ENCODE measurements at places on chromosomes 1 and 21. TPM values are rescaled to one million over a fixed set of nuclear protein-coding genes. Genes with fewer than 3 reads are reported as not detected.
A peak's percentile ranks its signal among the peaks of the same experiment; 100 is the strongest.

Gene KPNA6
- 29.5 TPM for total RNA-seq

GRCh38 chr1:87683196-87683956 is 354.7 kb downstream of the LMO4 start:
- no peak for DNase-seq

DNA sequence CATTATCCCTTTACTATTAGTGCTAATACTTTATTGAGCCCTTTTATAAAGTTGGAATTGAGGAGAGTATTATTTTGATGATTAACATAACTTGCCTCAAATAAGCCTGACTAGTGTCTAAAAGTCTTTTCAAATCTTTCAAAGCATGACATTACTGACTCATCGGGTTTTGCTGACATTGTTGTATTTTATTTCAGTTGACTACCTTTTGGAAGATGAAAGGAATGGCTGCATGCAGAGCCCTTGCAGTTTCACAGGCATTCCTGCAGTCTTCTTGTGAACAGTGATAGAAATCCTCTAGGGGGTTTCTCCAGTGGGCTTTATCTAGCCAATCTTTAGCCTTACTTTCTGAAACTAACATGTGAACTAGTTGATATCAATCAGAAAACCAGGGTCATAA is 43.0 kb upstream of the TMEM61 start:
- DNase-seq, result no peak

GRCh38 chr1:88488237-88488636 is 195.8 kb upstream of the PKN2 start:
- DNase-seq, result no peak

GRCh38 chr1:89176971-89177370 is 1.2 kb upstream of the GBP7 start:
- DNase-seq, result no peak

- no peak for DNase-seq
Measured at GRCh38 chr1:182205351-182206022, 144.0 kb upstream of the ZNF648 start.

Gene OSCP1
- total RNA-seq, result 4.8 TPM

DNA sequence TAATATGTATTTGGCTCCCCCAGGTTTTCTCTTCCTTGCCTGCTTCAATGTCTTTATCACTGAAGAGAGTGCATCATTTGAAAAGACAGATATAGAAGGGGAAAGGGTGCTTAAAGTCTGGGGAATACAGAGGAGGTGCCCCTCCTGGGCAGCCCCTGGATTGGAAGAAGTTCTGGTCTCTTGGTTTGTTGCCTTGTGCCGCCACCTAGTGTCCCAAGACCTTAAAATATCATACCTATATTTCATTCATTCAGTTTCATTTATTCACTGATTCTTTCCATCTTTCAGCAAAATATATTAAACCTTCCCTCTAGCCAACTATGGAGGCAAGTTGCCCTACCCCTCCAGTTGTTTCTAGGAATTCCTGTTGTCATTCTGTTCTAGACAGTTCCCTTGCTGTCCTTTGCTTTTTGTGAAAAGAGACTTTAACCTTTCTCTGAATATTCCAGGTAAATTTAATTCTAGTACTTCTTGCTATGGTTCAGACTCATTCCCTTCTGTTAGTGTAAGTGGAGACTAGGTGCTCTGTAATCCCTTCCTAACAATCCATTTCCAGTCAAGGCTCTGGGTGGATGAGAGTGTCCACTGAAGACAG is 56.1 kb downstream of the MEF2D start:
- DNase-seq, result no peak

DNA sequence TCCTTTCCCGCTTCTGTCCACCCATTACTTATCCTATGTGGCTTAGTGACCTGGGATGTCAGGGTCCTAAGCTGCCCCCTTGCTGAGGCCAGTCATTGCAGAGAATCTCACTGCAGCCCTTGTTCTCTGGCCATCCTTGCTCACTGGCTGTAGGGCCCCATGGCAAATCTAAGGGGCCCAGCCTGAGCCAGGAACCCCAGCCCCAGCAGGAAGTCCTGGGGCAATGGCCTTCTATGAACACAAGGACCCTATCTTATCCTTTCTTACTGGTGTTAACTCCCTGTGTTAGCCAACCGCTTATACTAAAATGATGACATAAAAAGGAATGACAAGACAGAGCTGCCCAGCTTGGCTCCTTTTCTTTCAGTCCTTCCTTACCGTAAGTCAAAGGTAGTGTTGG is 29.9 kb downstream of the DHCR24 start:
- DNase-seq, result no peak

Gene MIGA1
- total RNA-seq, result 11.0 TPM

Gene AQP10
- not detected for total RNA-seq

Gene SPRR2E
- not detected for total RNA-seq

Gene KRTAP11-1
- not detected for total RNA-seq

GRCh38 chr1:226209307-226210059 is 14.0 kb upstream of the MIXL1 start:
- no peak for DNase-seq

- no peak for DNase-seq
Measured at GRCh38 chr1:240116831-240117769, 25.4 kb downstream of the FMN2 start.

DNA sequence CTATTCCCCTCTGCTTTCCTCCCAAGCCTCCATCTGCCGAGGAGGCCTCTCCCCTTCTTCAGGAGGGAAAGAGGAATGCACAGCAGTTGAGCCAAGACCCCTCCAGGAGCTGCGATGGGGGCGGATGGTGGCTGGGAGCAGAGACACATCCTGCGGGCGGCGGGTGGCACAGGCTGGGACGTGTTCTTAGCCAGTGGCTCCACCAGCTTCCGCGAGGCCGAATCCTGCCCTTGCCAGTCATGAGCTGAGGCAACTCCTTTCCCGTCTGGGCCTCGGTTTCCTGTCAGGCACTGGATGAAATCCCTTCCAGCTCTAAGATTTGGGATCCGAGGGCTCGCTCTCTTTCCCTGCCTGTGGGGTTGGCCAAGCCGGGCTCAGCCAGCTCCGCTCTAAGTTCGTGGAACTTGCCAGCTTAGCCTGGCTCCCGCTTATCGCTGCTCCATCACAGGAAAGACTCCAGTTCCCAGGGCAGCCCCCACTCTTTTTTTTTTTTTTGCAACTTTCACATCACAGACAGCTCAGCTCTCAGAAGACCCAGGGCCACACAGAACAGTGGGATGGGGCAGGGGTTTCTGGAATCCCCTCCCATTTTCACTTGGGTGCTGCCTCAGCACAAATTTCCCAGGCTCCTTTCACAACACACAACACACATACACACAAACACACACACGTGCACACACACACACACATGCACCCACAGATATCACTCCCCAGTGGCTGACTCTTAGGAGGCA is 506 bp downstream of the MYOM3 start:
- peak; percentile 56 for DNase-seq

Gene PLA2G2C
- not detected for total RNA-seq

DNA sequence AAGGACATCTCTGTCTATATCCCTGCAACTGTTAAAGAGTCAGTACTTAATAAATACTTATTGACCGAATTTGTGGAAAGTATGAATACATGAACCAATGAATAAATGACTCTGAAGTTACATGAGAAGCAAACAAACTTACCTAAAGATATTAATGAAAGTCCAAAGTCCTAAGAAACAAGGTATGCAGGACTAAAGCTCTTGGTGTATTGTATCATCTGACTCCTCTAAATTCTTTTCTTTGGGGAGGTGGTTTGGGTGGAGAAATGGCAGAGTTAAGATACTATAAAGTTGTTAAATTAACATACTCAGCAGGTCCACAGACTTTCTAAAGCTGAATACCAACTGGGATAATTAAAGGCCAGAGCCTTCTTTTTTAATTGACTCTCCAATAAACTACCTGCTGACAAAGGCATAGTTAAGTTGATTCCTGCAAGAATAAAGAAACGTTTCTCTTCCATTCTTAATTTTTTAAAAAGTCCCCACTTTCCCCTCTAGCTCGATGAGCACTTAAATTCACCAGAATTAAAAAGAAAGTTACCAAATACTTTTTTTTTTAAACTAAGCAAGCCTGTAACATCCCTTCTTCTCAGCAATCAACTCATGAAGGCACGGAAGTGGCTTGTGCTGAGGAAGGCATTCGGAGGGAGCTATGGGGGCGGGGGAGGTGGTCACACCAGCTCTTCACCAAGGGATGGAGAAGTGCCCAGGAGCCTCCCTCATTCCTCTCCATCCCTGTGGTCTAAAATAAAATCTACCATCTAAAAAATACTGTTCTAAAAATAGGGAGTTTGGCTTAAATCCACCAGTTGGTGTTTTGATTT is 61.1 kb downstream of the GADD45A start:
- no peak for DNase-seq

Gene OVAAL
- not detected for total RNA-seq

Gene CCDC17
- total RNA-seq, result 0.76 TPM

Gene TBX15
- total RNA-seq, result not detected

Data from pancreas (tissue), 10 donors.